ENCODE measurements at places on chromosomes 16 and 17. TPM values are rescaled to one million over a fixed set of nuclear protein-coding genes. Genes with fewer than 3 reads are reported as not detected.

WWP2 gene
- 69.9 TPM for total RNA-seq

TNFRSF17 gene
- total RNA-seq, result not detected

PPP1R9B gene
- total RNA-seq, result 87.0 TPM

EFTUD2 gene
- total RNA-seq, result 104 TPM

KRT27 gene
- not detected for total RNA-seq

- H3K36me3 ChIP-seq, result no peaks in the 10 kb centered on the region
- no peak for DNase-seq
- H3K27ac ChIP-seq, result no peak overlapping the region
Measured at GRCh38 chr17:80872001-80872500, 119.6 kb upstream of the CHMP6 start.

- no peaks in the 10 kb centered on the region for H3K4me1 ChIP-seq
- no peaks in the 10 kb centered on the region for H3K36me3 ChIP-seq
- DNase-seq, result no peak
- no peak overlapping the region for H3K4me3 ChIP-seq
Measured at GRCh38 chr17:20611309-20611708, 31.8 kb downstream of the CDRT15L2 start.

DNA sequence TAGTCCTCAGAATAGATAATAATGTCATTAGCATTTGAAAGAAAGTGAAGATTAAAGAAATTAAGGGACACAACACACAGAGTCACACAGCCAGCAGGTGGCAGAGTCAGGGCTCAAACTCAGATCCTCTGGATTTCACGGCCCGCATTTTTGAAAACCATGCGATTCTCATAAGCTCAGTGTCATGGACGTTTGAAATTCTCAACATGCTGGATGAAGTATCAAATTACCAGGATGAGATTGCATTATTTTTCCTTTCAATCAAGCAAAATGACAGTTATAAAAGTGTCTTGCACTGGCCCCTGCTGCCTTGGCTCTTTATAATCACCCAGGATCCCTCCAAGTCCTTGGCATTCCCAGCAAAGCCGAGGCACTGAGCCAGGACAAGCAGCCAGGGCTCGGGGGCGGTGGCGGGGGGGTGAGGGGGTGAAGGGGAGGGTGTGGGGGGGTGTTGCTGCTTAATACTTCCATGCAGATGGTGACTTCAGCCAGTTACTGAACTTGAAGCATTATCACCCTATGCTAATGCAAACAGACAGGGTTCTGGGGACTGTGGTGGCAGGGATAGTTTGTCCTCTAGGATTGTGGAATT, 6.6 kb upstream of the BMERB1 start:
- DNase-seq, result peak; percentile 72
- no peak overlapping the region for H3K27ac ChIP-seq
- no peaks in the 10 kb centered on the region for H3K27me3 ChIP-seq
- H3K4me3 ChIP-seq, result no peak overlapping the region

GRCh38 chr16:86531641-86532525, 21.6 kb downstream of the FOXF1 start:
- no peak overlapping the region for H3K4me3 ChIP-seq
- no peaks in the 10 kb centered on the region for H3K27me3 ChIP-seq
- no peaks in the 10 kb centered on the region for H3K4me1 ChIP-seq
- DNase-seq, result no peak
- no peaks in the 10 kb centered on the region for H3K36me3 ChIP-seq

GRCh38 chr16:66127459-66128370, 238.8 kb upstream of the CDH5 start:
- H3K27ac ChIP-seq, result no peak overlapping the region
- H3K36me3 ChIP-seq, result no peaks in the 10 kb centered on the region
- DNase-seq, result peak; percentile 36
- H3K4me1 ChIP-seq, result no peaks in the 10 kb centered on the region
- H3K4me3 ChIP-seq, result no peak overlapping the region
